ENCODE measurements at places on chromosomes 16 and 17.

DNA sequence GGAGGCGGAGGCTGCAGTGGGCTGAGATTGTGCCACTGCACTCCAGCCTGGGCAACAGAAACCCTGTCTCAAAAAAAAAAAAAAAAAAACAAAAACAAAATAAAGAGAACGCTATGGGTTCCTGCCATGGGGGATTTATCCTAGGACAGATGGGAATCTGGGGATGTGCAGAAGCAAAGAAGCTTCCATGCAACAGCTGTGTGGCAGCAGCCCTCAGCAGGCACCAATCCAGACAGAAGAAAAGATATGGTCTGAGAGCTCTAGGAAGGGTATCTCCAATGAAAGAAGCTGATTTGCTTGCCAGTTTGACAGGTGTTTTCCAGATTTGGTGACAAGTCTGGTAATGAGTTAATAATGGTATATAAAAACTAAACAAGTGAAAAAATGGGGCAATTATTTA lies 11.6 kb downstream of the MYO19 start:
- no peak for DNase-seq

- DNase-seq = no peak
These were observed 363.0 kb upstream of the TOM1L1 start for GRCh38 chr17:54537656-54538055.

- DNase-seq = no peak
These were observed 27.5 kb upstream of the NKD1 start for GRCh38 chr16:50520451-50521245.

GRCh38 chr17:49506282-49506681 lies 11.2 kb downstream of the NGFR start:
- DNase-seq = no peak

GRCh38 chr17:27989046-27989445 lies 53.4 kb upstream of the NLK start:
- no peak for DNase-seq

DNA sequence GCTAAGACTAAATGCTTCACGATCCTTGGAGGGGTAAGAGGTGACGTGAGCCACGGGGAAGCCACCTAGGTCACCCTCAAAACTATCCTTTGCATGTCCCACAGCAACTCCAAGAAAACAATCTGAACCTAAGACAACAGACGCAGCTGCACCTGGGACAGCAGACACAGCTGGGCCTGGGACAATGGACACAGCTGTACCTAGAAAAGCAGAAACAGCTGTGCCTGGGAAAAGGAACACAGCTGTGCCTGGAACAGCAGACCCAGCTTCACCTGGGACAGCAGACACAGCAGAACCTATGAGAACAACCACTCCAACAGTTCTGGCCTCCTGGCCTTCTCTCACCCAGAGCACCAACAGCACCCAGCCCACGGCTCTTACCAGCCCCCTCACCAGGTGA lies 11.7 kb upstream of the CD300LD start:
- no peak for DNase-seq

DNA sequence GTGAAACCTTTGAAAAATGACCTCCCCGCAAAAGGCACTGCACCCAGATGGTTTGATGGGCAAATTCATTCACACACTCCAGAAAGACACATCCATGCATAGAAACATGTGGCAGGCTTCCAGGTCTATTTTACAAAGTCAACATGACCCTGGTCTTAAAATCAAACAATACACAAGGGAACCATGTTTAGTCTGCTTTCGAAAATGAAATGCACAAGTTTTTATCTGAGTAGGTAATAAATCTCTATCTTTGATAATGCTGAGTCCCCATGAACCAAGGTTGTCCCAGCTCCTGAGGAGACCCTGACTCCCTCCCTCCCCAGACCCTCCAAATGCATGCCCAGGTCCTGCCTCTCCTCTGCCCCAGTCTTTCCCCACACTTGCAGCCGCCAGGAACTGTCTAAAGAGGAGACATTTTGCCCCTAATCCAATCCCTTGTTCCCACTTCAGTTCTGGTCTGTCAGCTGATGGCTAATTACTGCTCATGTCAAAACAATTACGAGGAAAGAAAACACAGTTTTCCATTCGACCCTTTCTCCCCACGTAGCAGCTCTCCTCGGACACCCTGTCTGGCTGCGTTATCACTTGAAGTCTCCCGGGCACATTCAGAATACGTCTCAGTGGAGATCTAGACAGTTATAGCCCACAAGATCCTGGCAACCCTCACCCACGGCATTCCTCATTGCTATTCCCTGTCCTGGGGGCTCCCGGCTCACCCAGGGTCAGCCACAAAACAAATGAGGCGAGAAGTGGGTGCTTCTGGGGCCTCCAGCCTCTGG lies 68.8 kb upstream of the RCVRN start:
- DNase-seq = no peak

GRCh38 chr16:86919578-86920305 lies 341.4 kb downstream of the FOXL1 start:
- DNase-seq = no peak

- DNase-seq = no peak
These were observed 3.0 kb downstream of the PECAM1 start for GRCh38 chr17:64387545-64388171.

GRCh38 chr16:73845238-73846006 lies 451.2 kb upstream of the PSMD7 start:
- no peak for DNase-seq

GRCh38 chr16:50745940-50746339 lies 4.1 kb downstream of the CYLD start:
- DNase-seq = no peak

DNA sequence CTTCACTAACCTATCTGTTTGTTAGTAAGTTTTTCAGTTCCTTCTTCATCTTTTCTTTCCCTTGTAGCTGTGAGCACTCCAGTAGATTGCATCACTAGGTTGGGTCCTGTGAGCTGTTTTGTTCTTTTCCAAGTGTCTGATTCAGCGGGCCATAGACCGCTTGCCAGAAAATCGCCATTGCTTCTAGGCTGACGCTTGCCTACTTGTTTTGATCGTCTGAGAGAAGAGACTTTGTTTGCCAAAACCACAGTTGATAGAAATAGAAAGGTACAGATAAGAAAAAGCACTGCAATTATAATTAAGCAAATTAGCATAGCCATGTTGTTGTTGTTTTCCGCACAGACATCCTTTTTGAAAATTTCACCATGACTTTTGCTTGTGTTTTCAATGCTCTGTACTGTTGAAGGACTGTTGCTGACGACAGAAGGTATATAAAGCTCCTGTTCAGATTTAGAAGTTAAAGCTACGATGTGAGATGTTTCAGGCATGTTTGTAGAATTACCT lies 3.1 kb downstream of the EVI2A start:
- DNase-seq = no peak

- no peak for DNase-seq
These were observed 19.9 kb downstream of the PSME3IP1 start for GRCh38 chr16:57165938-57166337.

DNA sequence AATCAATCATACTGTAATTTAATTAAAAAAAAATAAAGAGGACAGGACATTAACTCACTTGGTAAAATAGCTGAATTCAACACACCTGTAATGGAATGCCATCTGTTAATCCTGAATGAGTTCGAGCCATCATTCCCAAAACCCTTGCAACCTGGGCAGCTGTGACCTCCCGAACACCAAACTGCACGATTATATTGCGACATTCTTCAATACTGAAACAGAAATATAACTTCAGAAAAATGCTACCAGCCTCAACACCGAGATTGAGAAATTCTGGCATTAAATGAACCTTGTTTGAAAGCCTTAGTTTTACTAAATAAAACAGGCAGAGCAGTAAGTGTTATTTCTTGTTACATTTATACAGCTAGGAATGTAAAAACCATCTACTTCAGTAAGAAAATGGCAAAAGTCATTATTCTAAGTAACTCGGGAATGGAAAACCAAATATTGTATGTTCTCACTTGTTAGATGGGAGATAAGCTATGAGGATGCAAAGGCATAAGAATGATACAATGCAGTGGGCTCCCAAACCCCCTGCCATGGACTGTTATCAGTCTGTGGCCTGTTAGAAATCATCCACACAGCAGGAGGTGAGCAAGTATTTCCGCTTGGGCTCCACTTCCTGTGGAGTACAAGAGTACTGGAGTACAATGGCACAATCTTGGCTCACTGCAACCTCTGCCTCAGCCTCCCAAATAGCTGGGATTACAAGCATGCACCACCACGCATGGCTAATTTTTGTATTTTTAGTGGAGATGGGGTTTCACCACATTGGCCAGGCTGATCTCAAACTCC lies 46.5 kb downstream of the CNOT1 start:
- no peak for DNase-seq

GRCh38 chr17:81397314-81398175 lies 2.3 kb downstream of the BAHCC1 start:
- DNase-seq = peak; percentile 63

DNA sequence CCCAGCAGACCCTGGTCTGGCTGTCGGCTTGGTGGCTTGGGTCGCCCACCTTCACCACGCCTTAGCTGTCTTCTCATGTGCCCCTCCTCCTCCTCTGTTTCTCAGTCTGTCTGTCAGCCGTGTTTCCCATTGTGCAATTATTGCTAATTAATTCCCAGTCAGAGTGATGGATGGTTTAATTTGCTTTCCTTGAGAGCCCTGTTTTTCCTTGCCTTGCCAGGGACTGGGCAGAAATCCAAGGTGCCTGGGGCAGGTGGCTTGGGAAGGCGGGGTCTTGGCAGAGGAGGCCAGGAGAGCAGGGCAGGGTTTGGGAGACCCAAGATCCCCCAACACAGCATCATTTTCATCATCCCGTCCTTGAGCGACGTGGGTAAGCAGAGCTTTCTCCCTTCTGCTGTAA lies 21.3 kb downstream of the NECAB2 start:
- DNase-seq = no peak

DNA sequence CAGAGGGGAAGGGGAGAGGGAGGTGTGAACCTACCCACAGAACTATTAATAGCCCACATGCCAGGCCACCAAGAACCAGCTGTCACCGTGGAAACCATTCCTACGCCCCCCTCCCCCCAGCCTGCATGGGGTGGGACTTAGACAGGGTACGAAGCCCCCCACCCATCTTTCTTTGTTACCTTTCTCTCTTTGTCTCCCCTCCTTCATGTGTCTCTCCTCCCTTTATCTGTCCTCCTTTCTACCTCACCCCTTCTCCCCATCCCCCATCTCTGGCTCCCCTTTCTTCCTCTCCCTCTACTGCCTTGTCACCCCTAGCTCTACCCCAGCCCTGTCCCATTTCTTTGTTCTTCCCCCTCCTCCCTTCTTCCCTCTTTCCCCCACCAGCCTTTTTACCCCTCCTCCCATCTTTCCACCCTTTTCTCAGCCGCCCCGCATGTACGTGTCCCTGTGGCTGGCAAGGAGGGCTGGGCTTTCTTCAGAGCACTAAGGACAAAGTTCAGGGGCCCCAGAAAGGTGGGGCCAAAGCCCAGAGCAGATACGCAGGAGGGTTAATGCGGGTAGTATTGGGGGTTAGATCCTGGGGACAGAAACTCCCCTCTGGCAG lies 8.0 kb downstream of the THRA start:
- DNase-seq = no peak

GRCh38 chr17:36001862-36002603 lies 680 bp upstream of the CCL15 start:
- no peak for DNase-seq

GRCh38 chr17:48816774-48817590 lies at the start of gene TTLL6:
Gene TTLL6 (minus strand): TSS chr17:48817229. CDS start chr17:48817072, 157 bp downstream.
- DNase-seq = peak; percentile 95

GRCh38 chr16:2090777-2091546 lies 43.2 kb downstream of the TSC2 start:
- no peak for DNase-seq

GRCh38 chr17:12485361-12485906 lies 180.3 kb upstream of the MYOCD start:
- no peak for DNase-seq

DNA sequence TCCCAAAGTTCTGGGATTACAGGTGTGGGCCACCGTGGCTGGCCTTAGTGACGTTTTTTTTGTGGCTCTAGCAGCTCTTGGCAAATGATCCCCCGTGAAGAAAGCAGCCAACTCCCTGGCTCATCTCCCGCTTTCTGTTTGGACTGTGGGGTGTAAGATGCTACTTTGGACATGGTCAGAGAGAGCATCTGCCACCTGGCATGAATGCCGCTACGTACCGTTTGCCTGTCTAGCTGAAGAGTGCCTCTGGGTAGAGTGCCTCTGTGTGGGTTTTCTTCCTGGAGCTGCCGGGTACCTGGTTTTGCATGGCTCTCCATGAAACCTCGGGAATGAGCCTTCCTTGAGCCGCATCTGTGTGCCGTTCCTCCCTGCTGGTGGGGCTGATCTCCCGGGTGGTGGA lies 34.3 kb downstream of the NDEL1 start:
- DNase-seq = no peak

DNA sequence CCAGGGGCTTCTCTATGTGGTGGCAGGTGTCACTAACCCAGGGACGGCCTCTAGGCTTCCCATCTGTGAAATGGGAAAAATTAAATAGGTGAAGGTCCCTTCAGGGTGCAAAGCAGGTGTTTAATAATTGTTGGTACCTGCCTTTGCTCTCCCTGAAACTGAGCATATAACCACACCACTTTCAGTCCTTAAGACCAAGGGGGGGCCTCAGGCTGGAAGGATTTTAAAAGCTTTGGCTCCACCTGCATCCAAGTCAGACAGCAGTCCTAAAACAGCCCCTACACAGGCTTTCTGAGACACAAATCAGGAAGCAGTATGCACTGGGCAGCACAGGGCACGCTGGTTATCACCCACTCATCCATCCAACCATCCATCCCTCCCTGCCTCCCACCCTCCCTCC lies 55.0 kb downstream of the TK2 start:
- no peak for DNase-seq
